Smooth muscle cell of the brain vasculature (primary cell): ENCODE measurements at places on chromosomes 3 and 15.

DNA sequence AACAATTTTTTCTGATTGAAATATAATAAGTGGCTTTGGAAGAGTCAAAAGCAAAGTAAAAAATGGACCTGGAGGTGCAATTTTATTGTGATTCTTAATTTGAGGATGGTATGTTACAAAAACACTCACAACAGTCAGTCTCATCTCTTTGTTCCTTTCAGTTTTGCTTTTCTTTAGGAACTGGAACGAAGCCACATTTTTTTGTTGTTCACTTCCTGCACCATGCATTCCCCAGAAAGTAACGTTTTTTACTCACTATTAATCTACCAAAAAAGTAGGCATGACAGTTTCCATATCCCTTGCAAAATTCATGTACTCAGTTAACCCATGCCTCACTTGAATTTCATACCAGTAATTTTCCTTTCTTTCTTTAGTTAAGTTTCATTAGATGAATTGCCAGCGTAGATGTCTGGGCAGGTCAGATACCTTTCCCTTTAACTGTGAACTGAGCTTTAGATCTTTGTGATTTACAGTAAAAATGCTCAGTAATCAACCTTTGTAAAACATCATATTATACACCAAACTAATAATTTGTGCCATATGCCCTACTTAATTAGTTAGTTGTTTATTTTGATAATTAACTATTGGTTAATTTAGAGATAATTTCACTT, 384.3 kb downstream of the ROBO1 start:
- no peak for DNase-seq

DNA sequence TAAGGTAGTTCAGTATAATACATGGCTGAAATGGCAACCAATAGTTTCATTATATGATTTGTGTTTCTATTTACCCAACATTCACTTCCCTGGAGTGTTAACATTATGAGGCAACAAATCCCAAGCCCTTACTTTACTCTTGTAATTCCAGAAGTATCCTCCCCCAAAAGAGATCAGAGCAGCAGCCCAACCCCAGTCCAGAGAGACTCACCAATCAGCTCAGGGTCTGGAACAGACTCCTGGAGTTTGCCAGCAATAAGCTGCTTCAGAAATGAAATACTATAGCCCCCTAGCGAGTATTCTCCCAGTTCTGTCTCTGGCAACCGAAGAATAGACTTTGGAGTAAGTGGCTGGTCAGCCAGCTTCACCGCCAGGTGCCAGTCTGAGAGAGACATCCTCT, 2.5 kb downstream of the UBL7 start:
- DNase-seq: no peak

DNA sequence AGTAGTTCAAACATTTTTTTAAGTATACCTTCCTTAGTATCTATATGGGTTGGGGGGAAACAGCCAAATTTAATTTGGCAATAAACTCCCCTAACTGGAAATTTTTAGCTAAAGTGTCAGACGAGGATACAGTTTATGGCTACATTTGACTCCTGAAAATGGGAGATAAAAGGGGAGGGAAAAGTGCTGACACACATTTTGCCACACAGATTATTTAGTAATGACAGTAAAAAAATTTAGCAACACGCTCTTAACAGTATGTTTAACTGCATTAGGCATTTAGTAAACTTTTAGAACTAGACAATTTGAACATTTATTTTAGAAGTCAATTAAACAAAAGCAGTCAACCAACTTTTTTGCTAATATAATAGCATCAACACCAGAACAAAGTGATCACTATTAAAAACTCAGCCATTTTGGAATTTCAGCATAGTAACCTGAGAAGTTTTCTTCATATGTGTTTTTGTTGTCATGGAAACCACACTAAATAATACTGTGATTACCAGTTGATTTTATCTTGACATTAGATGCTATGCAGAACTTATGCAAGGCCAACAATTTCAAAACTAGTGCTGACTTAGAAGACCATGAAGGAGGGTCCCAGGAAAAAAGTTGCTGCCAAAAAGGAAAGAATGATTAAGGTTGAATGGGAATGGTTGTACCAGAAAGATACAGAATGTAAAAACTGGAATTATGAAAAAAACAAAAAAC, 47.0 kb upstream of the TFG start:
- DNase-seq: no peak

DNA sequence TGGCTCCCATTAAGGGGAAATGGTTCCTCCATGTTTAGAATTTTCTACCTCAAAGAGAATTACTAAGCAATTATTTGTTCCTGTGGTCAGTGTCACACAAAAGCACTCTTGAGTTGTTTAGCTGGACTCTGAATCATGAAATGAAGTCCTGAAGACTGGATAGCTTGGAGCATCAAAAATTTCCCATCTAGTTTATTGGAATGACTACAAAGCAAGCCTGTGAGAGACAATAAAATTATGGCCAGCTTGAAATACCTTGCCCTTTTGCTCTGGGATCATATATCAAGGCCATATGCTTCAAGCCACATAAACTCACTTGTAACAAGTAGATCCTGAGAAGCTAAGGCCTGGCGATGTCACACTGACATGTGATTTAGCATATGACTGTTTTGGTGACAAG, 292.3 kb downstream of the TIGIT start:
- DNase-seq: no peak

DNA sequence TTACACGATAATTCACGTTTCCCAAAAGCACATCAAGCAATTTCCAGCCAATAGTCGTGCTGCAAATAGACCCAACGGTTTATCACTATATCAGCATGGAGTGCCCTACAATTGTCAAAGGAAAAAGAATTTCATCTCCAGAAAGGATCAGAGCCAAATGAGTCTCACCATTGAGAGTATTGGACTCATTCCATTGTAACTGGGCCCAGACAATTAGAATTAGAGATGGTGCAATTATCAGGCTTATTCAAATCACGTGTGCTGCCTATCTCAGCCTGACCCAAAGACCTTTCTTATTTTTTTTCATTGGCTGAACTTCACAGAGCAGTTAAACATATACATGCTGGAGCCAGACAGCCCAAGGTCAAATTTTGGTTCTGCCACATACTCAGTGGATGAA, 87.0 kb upstream of the LRTM1 start:
- DNase-seq: no peak

DNA sequence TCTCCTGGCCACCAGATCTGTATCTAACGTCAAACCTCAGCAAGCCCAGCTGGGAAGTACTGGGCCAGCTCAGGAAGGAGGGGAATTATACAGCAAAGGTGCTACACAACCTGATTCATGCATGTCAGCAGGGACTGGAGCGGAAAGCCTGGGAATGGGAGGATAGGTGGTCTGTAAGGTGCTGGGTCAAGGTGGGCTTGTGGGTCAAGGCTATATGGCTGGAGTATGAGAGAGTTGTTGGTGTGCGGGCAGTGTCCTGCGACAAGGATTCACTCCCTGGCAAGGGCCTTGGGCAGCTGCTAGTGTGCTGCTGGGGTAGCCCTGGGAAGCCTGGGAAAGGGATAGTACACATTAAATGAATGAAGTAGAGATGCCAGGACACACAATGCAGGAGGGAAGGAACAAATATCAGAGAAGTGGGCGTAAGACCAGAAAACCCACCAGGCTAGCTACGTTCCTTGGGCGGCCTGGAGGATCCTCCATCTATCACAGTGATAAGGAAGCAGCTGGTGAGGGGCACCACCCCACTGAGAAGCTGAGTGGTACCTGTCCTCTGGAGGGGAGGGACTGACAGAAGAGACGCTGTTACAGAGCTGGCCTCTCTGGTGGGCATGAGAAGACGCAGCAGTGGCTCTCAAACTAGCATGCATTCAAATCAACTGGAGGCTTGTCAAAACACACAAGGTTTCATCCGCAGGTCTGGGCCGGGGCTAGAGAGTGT, 8.5 kb upstream of the SYNM start:
- DNase-seq: no peak

- no peak for DNase-seq
These were observed 239.5 kb upstream of the HES1 start for GRCh38 chr3:193896419-193896818.

DNA sequence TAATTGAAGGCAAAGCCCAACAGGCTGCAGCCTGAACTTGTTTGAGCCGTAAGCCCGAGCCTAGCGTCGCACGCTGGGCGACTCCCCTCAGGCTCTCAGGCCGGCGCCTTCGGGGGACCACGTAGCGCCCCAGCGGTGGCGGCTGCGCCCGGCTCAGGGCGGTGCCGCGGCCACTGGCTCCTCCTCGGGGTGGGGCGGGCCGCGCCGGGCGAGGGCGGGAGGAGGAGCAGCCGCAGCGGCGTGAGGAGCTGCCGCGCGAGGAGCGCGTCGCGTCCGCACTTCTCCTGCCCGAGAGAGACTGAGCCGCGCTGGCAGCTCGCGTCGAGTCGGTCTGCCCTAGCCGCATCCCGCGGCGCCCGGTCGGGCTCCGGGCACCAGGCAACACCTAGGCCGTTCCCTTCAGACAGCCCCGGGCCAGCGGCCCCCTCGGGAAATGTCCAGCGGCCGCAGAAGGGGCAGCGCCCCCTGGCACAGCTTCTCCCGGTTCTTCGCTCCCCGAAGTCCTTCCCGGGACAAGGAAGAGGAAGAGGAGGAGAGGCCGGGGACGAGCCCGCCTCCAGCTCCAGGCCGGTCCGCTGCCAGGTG, at the start of gene CRYBG3:
CRYBG3 (plus strand) TSS at position 238 of the 585 bp plus-strand sequence; CDS start at position 434, 196 bp downstream.
- peak; percentile 44 for DNase-seq

- no peak for DNase-seq
These were observed 12.9 kb downstream of the ZIC4 start for GRCh38 chr3:147393261-147393942.

- DNase-seq: no peak
These were observed 150.6 kb upstream of the UMPS start for GRCh38 chr3:124579641-124580040.

DNA sequence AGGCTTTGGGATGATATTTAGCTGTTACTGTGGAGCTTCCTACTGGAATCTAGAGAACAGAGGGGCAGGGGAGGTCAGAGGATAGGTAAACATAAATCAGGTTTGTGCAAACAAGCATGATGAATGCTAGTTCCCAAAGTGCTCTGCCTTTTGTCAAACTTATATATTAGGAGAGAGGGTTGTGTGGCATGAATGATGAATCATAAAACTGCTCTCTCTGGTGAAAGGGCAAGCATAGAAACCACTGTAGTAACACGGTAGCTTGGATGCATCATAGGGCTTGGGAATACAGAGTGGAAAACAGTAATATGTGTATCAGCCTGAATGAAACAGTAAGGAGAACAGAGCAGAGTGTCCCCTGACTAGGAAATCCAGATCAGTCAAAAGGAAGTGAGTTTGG, 486.7 kb downstream of the IL5RA start:
- no peak for DNase-seq

DNA sequence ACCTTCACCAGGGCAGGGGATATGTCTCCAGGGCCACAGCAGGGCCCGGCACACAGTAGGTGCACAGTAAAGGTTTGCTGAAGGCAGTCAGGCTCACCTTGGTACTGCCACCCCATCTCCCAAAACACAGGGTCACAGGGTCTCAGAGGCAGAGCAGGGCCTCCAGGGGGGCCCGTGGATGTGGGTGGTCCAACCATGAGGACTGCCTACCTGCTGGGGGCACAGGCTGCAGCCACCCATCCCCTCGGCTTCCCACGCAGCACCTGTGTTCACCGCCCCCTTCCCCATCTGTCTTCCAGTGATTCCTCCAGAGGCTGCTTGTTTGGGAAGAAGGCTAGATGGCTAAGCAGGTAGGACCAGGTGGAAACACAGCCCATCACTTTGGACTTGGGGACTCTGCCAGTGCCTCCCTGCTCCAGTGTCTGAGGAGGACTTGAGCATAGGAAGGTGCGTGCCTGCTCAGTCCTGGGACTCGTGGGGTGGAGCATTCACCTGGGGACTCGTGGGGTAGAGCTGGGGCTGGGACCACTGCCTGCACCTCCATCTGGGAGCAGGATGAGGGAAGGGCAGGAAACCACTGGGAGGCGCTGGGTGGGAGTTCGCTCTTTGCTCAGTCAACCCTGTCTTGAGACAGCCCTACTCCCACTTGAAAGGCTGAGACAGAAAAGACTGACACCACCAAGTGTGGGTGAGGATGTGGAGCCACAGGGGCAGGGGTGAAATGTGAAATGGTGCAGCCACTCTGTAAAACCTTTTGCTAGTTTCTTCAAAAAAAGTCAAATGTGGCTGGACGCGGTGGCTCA, 18.8 kb upstream of the PLXND1 start:
- no peak for DNase-seq
